Activated T-cell treated with anti-CD3 and anti-CD28 coated beads for 4 hours (primary cell): ENCODE measurements at places on chromosomes 5 and 9.

DNA sequence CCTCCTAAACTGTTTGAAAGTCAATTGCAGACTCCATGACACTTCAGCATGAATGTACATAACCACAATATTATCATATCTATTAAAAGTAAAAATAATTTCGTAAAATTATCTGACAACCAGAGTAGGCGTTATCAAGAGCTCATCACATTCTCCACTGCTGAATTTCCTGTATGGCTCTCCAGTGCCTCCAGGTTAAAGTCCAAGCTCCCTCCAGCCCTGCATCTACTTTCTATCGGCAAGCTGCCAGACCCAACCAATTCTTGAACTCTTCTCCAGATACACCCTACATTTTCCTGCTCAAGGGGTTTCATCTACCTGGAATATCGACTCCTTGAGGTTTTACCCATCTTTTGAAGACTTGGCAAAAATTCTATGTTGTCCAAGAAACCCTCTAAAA is 74.5 kb upstream of the TBC1D2 start:
- no peak for DNase-seq

- DNase-seq, result no peak
Observed at GRCh38 chr9:108282872-108283271, 572.9 kb downstream of the ACTL7B start.

DNA sequence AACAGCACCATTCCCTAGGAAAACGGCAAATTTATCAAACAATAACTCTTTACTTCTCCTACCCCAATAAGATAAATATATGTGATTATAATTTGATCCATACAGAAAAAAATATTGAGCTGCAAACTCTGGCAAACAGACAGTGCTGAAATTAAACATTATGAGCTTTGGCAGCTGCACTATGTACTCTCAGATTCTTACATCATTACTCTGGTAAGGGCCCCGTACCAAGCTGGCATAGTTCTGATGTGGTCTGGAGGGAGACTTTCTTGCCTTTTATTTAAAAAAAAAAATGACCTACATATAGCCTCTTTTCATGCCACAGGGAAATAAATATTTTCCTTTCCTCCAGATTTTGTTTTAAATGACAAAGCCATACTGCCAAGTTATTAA is 95.0 kb downstream of the NR6A1 start:
- DNase-seq, result no peak

DNA sequence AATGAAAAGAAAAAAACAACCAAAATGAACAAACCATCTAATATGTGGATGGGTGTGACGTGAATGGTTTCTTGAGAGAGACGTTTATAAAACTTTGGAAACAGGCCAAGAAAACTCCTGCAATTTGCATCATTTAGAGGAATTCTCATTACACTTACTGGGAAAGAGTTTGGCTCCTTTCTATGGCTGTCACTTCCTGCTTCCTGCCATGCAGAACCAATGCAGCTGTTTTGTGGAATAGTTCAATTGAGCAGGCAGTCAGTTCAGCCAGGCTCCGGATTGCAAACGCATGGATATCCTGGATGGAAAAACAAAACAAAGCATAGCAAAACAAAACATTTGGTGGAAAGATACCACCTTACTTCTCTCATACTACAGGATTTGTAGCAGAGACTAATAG is 36.6 kb downstream of the FAM114A2 start:
- DNase-seq, result no peak

GRCh38 chr9:113541019-113541900 is 77.7 kb downstream of the RGS3 start:
- DNase-seq, result no peak

DNA sequence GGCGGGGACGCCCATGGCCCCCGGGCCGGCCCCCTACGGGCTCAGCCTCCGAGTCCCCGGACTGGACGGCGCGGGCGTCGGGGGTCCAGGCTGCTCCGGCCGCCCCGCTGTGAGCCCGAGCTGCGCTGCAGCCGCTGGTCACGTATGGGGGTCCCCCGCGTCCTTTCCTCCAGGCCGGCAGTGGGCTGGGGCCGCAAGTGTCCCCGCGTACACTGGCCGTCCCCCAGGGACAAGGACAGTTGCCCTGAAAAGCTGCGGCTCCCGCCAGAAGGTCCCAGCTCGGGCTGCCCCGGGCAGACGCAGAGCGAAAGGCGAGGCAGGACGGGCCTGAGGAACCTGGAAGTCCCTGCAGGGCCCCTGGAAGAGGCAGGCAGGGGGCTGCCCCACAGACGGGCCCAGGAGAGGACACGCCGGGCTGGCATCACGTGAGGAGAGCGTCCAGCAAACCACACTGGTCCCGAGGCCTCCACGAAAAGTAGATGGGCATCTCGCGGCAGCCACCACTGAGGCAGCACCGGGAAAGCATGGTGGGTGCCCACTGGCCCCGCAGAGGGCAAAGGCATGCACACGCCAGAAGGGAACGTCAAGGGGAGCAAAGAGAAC is 3.3 kb upstream of the NKD2 start:
- no peak for DNase-seq

GRCh38 chr9:127022913-127023660 is 99.3 kb downstream of the ANGPTL2 start:
- no peak for DNase-seq

DNA sequence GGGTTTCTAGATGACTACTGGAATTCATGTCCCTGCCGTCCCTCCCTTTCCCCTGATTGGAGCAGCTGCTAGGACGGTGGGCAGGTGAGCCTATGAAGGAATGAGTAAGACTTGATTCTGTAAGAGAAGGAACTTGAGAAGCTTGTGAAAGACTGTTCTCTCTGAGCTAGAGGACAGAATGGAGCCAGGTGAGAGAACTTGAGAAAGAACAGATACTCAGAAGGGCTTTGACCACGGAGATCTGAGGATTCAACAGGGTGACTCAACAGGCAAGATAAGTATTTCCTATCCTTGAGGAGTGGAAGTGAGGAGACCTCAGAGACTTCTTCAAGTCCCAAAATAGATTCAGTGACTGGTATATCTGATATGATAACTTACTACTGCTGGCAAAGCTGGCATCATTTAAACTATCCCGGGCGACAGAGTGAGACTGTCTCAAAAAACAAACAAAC is 41.9 kb downstream of the HSDL2 start:
- no peak for DNase-seq

- DNase-seq, result no peak
Observed at GRCh38 chr9:26158631-26159150, 480.4 kb upstream of the TUSC1 start.

DNA sequence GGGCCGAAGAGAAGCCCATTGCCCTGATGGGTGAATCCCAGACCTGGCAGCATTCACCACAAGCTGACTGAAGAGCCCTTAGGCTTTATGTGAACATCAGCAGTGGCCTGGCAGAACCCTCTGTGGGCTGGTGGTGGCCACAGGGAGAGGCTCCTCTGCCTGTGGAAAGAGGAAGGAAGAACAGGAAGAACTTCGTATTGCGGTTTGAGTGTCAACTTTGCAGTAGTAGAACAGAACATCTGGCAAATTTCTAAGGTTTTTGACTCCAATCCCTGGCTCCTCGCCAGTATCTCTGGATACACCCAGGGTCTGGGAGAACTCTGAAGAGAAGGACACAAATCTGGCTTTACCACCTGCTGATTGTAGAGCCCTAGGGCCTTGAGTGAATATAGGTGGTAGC is 356.4 kb upstream of the GRAMD2B start:
- no peak for DNase-seq

DNA sequence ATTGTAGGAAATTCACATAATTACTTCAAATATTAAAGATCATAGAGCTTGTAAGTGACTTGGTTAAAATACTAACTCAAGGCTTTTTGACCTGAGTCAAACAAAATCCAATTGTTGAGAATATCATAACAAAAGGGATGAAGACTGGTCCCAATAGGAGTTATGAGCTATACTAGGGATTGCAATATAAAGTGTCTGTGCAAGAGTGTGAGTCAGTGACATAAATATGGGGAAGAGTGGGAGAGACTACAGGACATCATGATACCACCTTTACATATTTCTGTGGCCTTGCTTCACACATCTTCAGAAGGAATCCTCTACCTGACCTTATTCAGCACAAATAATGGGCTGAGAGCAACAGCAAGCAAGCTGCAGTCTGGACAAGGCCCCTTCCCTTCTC is 180.9 kb upstream of the SLC24A2 start:
- no peak for DNase-seq

GRCh38 chr9:134895908-134896833 is 15.6 kb downstream of the FCN2 start:
- DNase-seq, result no peak

GRCh38 chr9:1606253-1606652 is 408.9 kb upstream of the SMARCA2 start:
- no peak for DNase-seq

DNA sequence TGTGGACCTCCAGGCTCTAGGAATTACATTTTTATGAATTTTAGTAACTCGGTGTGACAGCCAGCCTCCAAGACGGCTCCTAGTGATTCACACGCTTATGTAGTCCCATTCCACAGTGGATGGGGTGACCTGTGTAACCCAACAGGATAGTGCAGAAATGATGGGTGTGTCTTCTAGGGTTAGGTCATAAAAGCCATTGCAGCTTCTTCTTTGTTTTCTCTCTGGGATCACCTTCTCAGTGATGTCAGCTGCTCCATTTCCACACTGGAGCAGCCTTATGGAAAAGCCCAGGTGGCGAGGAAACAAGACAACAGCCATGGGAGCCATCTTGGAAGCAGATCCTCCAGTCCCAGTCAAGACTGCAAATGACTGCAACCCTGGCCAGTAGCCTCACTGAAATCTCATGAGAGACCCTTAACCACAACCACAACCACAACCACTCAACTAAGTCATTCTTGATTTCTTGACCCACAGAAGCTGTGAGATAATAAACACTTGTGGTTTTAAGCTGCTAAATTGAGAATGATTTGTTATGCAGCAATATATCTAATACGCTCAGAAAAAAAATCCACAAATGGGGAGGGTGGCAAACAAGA is 5.1 kb upstream of the GNPDA1 start:
- DNase-seq, result no peak

- no peak for DNase-seq
Observed at GRCh38 chr5:73321757-73322436, 126.7 kb downstream of the FOXD1 start.

- no peak for DNase-seq
Observed at GRCh38 chr9:87036506-87036905, 89.2 kb upstream of the GAS1 start.

DNA sequence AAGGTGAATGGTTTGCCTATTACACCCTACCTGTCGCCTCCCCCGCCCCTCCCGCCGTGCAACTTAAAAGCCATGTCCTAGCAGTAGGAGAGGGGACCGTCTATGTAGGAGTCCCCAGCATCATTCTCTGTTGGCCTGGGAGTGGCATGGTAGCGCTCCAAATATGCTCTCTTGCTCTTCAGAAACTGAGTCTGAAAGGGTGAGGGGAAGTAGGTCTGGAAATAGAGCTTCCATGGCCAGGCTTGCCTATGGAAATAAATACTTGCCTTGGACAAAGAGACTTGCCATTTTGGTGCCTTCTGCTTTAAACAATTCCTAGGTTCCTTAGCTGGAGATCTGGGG is 1.4 kb downstream of the RGS7BP start:
- no peak for DNase-seq

- no peak for DNase-seq
Observed at GRCh38 chr5:42285230-42285629, 138.0 kb upstream of the GHR start.
